HS-5 (cell line): ENCODE measurements at places on chromosomes 5 and 9.
A peak's percentile ranks its signal among the peaks of the same experiment; 100 is the strongest.

- DNase-seq: peak; percentile 29
These were observed 137.4 kb downstream of the MED27 start for GRCh38 chr9:131942146-131942720.

DNA sequence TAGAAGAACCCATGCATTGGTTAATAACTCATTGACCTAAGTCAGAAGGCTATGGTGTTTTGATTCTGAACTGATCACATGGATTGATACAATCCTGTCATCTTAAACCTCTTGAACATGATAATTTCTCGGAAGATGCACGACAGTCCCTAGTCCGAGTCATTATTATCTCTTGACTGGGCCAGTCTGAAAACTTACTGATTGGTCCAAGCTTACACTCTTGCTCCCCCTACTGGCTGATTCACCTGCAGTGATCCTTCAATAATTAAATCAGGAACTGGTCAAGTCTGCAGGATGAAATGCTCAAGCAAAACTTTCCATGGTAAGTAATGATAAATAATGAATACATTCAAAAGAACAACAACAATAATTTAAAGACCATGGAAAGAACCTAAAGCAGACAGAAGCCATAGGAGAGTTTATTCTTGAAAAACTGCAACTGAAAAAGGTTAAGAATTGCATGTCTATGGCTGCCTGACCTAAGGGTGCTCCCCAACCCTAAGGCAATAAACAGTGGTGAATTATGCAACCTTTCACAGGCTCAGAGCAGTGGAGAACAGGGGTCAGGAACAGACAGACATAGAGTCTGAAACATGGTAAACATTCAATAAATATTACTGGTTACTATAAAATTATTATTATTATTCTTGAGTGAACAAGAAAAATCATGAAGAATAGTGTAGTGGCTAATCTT lies 79.3 kb downstream of the BRINP1 start:
- DNase-seq: no peak

DNA sequence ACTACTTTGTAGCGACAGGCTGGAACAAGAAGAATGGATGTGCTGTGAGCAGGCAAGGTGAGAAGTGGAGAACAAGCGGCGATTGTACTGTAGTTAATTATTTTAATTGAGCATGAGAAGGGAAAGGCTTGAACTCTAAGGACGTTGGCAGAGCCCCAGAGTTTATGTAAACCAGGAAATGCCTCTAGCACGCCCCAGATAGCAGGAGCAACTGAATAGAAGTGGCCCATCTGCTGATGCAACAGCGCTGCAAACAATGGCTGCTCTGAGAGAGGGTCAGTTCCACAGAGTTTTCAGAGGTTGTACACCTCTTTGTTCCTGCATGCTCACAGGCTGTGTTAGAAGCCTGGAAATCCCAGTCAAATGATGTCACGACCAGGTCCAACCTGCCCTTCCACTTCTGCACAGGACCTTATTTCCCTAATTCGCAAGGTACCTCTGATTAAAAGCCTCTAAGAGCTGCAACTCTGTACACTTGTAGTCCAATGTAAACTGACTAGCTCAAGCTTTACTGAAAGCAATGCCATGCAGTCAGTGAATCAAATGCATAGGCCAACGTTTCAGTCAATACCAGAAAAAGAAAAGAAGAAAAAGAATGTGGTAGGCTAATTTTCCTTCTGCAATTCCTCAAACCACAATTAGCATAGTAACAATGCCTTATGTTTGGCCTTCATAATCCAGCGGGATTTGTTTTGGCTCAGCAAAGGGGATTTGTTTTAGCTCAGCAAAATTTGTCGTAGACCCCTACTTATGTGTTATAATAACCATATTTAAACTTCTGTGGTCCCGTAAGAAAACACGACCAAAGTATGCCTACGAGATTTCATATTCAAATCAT lies 119.6 kb upstream of the RETREG1 start:
- DNase-seq: no peak

DNA sequence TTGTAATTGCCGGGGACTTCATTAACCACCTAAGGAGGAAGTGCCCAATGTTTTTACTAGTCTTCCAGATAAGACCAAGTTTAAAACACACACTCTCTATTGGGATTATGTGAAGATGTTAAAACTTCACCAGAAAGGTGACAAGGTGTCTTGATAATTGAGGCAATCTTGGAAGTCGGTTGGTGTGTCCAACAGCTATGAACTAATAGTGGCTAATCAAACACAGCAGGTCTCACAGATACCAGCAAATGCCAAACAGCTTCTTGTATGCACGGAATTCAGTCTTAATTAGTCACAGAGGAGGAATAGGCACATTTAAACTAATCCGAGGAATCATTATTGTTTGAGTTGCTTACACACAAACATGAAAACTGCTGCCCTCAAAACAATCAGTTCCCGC lies 214.5 kb downstream of the SEC61B start:
- DNase-seq: no peak

GRCh38 chr9:137502008-137502911 lies 43.1 kb upstream of the NSMF start:
- no peak for DNase-seq

DNA sequence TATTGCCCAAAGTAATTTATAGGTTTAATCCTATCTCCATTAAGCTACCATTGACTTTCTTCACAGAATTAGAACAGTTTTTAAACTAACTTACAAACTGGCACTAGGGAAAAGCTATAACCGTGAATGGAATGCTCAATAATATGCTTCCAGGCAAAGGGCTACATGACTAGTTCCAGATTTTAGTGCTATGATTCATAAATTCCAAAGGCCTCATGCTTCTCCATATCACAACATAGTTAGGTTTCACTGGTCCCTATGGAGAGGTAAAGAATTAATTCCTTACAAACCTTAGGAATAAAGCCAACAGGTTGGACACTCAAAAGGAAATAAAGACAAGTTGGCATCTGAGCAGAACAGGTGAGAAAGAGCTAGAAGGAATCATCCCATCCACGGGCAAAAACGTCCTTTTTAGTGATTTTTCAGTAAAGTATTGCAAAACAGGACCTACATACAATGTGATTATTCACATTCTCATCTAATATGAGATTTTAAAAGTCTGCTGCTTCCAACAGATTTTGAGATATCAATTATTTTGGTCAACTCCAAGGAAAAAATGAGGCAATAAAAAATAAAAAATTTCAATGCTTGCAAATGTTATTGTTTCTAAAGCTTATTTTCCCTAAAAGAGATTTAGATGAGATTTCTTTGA lies 97.0 kb upstream of the TARS1 start:
- peak; percentile 89 for DNase-seq

- no peak for DNase-seq
These were observed 291.9 kb downstream of the SH3GL2 start for GRCh38 chr9:17870722-17871121.

DNA sequence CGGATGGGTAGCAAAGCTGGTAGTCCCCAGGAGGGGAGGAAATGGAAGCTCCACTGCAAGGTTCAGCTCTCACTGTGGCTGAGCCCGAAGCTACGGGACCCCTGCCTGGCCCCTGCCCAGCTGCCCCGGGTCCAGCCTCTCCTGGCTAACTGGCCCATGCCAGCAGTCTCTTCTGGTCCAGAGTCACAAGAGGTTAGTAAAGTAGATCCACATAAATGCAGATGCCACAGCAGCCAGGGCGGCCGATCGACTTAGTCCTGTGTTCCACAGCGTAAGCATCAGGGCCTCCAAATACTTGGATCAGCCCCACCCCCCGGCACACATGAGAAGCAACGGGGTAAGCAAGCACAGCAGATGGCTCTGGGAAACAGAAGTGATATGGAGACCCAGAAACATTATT lies 42.1 kb downstream of the MRPL36 start:
- no peak for DNase-seq

GRCh38 chr5:78717674-78718584 lies 69.4 kb upstream of the LHFPL2 start:
- DNase-seq: no peak

DNA sequence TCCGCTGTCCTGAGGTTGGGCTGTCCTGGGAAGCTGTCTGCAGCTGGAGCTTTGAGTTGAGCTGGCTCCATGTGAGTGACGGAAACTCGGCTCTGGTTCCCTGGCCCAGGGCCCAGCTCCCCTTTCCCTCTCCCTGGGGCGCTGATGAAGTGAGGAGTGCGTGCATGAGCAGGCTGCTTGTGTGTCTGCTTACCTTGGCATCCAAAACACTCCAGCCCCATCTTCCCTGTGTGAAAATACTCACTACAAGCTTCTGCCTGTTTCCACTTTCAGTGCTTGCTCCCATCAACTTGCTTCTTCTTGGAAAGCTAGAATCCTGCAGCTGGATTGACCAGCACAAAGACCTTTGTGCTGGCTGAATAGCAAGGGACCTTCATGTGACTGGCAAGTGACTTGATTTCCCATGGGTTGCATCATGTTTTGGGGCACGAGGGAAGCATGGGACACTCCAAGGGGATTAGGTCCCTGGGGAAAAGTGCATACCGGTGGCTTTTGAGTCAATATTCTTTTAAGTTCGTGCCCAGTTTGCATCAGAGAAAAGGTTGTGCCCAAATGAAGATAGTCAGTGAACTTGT lies 198.1 kb downstream of the GADD45G start:
- no peak for DNase-seq

GRCh38 chr5:157665467-157666070 lies 5.8 kb upstream of the C5orf52 start:
- DNase-seq: peak; percentile 68
